NCI-H1694 treated with DMSO at 0.1 percent for 48 hours (cell line): ENCODE measurements at places on chromosomes 3 and 15.

DNA sequence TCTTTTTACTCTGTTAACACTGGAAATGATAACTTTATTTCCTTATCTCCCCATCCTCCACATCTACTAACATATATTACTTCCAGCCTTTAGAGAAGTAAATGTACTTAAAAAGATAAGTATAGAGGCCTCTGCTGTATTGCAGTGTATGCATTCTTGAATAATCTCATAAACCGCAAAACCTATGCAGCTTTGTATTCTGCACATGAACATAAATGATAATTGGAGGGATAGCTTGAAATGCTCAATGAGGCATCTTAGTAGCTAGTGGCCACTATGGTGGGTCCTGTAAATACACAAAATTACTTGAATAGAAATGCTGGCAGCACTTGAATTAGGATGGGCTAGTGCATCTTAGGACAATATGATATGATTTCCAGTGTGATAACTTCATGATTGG, 77.0 kb downstream of the LYSMD4 start:
- no peak for DNase-seq

- no peak for DNase-seq
These were observed 60.4 kb upstream of the SLC24A5 start for GRCh38 chr15:48060396-48060795.

- DNase-seq, result no peak
These were observed 6.9 kb upstream of the SLC9A9 start for GRCh38 chr3:143855183-143855582.

GRCh38 chr3:105504440-105504951, 137.8 kb downstream of the ALCAM start:
- DNase-seq, result no peak
